ENCODE measurements at places on chromosomes 5 and 9. TPM values are rescaled to one million over a fixed set of nuclear protein-coding genes. Genes with fewer than 3 reads are reported as not detected.

- H3K36me3 ChIP-seq = no peaks in the 10 kb centered on the region
- no peaks in the 10 kb centered on the region for H3K4me1 ChIP-seq
- H3K4me3 ChIP-seq = no peak overlapping the region
- H3K27me3 ChIP-seq = no peaks in the 10 kb centered on the region
- H3K27ac ChIP-seq = no peak overlapping the region
- no peak for DNase-seq
Measured at GRCh38 chr5:3019045-3019444, 267.6 kb upstream of the IRX2 start.

RASEF gene
- not detected for polyA plus RNA-seq

GRCh38 chr9:125649826-125650225 is 57.2 kb downstream of the MAPKAP1 start:
- peak overlapping the region; percentile 26 for H3K4me3 ChIP-seq
- H3K27me3 ChIP-seq = no peaks in the 10 kb centered on the region
- no peak for DNase-seq
- no peaks in the 10 kb centered on the region for H3K36me3 ChIP-seq

ITGA2 gene
- polyA plus RNA-seq = not detected

DNA sequence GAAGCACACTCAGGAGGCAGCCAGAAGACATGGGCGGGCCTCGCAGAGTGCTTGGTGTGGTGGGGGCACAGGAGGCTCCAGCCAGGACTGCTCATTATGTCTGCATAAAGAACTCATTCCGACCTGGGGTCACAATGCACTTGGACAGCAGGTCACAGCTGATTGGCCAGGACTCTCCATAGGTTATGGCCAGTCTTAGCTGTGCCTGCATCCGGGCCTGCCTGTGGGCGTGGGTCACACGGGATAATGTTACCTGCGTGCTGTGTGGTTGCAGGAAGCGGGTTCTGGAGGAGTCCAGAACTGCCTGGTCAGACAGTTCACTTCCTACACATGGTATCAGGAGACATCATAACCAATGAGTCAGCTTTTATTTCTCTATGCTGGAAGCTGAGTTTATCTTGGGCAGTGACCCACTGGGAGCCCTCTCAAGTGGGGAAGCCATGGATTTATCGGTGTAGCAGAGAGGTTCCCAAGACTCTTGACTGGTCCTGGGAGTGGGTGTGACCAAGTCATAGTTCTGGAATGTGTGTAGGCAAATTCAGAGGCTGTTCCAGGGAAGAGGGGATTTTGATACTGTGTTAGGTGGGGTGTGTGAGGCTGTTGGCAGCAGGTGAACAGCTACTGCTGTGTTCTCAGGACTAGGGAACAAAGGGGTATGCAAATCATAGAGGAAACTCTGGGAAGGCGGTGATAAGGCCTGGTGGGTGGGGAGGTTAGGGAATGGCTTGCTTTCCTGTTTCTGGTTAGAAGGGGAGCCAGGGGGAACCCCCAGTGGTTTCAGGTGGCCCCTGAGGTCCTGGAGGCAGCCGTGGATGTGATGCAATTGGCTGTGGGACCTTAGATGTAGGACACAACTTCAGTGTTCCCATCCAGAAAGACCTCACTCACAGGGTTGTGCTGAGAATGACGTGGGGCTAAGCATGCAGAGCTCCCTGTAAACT is 51.3 kb downstream of the ARHGEF37 start:
- H3K4me1 ChIP-seq = no peaks in the 10 kb centered on the region
- H3K36me3 ChIP-seq = no peaks in the 10 kb centered on the region
- no peak overlapping the region for H3K27ac ChIP-seq

DNA sequence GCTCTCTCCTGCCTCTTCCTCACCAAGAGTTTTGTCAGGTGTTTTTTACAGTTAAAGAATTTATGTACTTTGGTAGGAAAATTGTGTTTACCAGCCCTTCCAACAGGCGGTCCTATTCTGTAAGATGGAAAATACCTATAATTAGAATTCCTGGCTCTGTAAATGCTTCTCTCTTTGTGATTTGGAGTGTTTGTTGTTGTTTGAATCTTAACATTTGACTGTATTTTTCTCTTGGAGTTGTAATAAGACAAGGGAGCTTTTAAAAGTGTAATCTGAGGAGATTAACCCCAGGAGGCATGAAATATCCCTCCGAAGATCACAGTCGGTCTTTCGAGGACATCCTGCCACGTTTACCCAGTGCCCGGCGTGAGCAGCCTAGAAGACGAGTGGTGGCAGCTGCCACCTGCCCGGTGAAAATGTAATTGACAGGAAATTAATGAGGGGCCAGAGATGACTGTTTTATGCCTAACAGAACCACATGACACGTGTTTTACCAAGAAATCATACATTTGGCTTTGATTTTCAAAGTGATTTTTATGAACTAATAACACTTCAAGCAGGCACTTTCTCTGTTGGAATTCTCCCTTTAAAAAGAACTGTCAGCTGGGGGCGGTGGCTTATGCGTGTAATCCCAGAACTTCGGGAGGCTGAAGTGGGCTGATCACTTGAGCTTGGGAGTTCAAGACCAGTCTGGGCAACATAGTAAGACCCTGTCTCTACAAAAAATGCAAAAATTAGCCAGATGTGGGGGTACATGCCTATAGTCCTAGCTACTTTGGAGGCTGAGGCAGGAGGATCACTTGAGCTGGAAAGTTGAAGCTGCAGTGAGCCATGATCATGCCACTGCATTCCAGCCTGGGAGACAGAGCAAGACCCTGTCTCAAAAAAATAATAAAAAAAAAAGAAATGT is 20.0 kb downstream of the ANKRD33B start:
- H3K27me3 ChIP-seq = no peaks in the 10 kb centered on the region
- no peak overlapping the region for H3K27ac ChIP-seq
- DNase-seq = peak; percentile 3
- H3K4me3 ChIP-seq = no peak overlapping the region
- peaks cover 63% of the 10 kb centered on the region for H3K4me1 ChIP-seq

DNA sequence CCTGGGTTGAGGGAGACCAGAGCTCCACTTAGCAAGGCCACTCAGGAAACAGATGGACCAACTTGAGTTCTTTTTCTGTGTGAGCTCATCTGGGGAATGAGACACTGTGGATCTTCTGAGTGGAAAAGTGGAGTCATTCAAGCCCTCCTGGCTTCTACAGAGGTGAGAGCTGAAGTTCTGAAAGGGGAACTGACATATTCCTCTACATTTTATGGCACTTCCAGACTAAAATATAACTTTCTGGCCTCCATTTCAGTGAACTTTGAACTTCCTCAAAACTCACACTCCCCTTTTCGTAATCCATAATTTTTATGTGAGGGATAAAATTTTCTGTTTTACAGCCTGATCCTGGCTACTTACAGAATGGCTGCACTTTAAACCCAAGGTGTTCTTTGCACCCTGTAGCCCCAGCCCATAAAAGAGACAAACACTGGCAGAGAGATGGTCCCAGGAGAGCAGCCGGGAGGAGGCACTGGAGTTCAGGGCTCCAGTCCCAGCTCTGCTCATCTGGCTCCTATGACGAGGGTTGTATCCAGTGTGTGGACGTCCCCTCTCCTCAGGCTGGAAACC is 10.8 kb downstream of the SPAAR start:
- H3K27ac ChIP-seq = no peak overlapping the region
- H3K27me3 ChIP-seq = no peaks in the 10 kb centered on the region
- no peak for DNase-seq
- H3K4me1 ChIP-seq = no peaks in the 10 kb centered on the region

- H3K27ac ChIP-seq = no peak overlapping the region
- no peaks in the 10 kb centered on the region for H3K27me3 ChIP-seq
- no peak overlapping the region for H3K4me3 ChIP-seq
- H3K36me3 ChIP-seq = peaks cover 2% of the 10 kb centered on the region
- H3K4me1 ChIP-seq = no peaks in the 10 kb centered on the region
- no peak for DNase-seq
Measured at GRCh38 chr5:69224520-69224919, 10.2 kb upstream of the CDK7 start.

DNA sequence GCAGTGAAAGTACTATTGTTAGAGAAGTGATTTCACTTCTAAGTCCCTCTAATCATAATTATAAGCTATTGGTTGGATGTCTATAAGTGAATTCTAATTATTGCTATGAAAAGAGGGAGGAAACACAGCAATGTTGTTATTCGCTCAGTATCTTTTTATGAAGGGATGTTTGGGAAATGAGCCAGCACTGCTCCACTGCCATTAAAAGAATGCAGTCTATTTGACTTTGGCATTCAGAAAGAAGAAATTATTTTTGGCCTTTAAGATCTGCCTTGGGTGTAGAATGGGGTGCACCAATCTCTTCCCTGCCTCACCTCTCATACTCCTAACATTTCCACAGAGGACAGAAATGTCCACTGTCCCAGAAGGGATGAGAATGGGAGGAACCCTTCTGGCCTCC is 332.0 kb downstream of the SPATA31D1 start:
- no peaks in the 10 kb centered on the region for H3K4me1 ChIP-seq
- no peaks in the 10 kb centered on the region for H3K36me3 ChIP-seq
- no peak overlapping the region for H3K4me3 ChIP-seq
- no peaks in the 10 kb centered on the region for H3K27me3 ChIP-seq

- DNase-seq = no peak
- no peaks in the 10 kb centered on the region for H3K36me3 ChIP-seq
- H3K4me3 ChIP-seq = no peak overlapping the region
- H3K27me3 ChIP-seq = no peaks in the 10 kb centered on the region
- H3K27ac ChIP-seq = no peak overlapping the region
Measured at GRCh38 chr5:1012313-1012841, 3.8 kb downstream of the NKD2 start.

DNA sequence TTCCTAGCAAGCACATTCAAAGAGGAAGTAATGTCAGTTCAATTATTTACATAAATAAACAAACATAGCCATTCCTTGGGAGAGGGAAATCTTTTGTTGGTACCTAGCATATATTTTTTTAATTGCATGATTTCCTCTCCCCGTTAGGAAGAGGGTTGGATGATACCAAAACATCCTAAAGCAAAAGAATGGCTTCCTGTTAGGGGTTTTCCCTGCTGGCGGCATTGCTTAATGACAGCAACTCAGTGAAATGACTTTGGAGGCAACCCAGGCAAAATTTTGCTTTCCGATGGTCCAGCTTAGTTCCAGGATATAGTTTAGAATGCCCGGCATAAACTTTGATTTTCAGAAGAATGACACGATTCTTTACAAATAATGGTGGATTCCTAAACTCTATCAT is 73.2 kb downstream of the MAT2B start:
- H3K4me1 ChIP-seq = no peaks in the 10 kb centered on the region
- DNase-seq = no peak
- H3K4me3 ChIP-seq = no peak overlapping the region
- H3K36me3 ChIP-seq = no peaks in the 10 kb centered on the region
- no peak overlapping the region for H3K27ac ChIP-seq

DNA sequence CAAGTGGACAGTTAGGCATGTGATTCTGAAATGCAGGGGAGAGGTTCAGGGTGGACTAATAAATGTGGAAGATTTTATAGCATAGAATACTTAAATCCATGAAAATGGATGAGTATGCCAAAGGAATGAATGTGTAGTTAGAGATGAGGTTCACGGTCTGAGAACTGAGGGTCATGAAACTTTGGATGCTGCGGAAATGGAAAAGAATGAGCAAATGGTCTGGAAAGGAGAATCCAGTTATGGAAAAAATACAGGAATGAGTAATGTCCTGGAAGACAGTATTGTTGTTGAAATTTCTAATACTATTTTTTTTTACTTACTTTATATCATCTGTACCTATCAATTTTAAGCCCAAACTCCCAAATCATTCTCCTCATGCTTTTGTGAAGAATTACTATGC is 2369.4 kb downstream of the MAT2B start:
- H3K27me3 ChIP-seq = no peaks in the 10 kb centered on the region
- H3K4me1 ChIP-seq = no peaks in the 10 kb centered on the region
- no peak for DNase-seq
- no peaks in the 10 kb centered on the region for H3K36me3 ChIP-seq

DNA sequence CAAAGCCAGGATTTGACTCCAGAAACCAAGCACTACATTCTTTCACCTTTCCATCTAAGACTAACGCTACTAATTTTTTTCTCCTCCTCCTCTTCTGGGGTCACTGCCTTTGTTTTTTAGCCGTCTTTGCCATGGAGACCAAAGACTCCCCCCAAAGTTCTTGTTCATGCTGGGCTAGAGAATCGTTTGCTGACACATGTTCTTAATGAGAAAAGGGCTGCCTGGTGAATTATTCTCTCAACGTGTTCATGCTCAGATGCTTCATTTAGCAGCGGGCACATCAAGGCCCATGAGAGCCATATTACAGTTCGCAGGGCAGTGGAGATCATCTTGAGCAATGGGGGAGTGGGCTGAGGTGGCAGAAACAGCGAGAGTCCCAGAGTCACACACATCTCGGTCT is 134.9 kb downstream of the SLIT3 start:
- H3K27ac ChIP-seq = no peak overlapping the region
- no peak overlapping the region for H3K4me3 ChIP-seq
- H3K4me1 ChIP-seq = no peaks in the 10 kb centered on the region
- H3K36me3 ChIP-seq = no peaks in the 10 kb centered on the region
- no peaks in the 10 kb centered on the region for H3K27me3 ChIP-seq
- no peak for DNase-seq

DNA sequence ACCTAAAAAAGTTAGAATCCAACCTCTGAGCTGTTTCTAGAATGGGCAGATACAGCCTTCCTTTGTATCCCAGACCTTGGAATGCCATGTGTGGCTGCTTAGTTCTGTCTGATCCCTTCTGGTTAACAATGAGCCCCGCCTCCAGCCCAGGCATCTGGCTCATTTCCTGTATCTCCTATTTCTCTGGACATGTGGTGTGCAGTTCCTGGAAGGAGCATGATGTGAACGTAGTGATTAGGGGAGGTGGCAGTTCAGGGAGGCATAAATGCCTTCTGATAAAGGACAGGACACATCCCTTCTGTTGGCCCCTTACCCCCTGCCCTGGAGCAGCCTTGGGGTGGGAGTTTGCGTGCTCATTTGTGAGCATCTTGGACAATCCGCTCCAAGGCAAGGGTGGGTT is 243.0 kb downstream of the ZSWIM6 start:
- no peaks in the 10 kb centered on the region for H3K4me1 ChIP-seq
- no peaks in the 10 kb centered on the region for H3K36me3 ChIP-seq
- no peak overlapping the region for H3K27ac ChIP-seq
- no peak for DNase-seq

TAF11L5 gene
- polyA plus RNA-seq = not detected
